ENCODE measurements at places on chromosomes 6 and 20. TPM values are rescaled to one million over a fixed set of nuclear protein-coding genes. Genes with fewer than 3 reads are reported as not detected.

SLC32A1 gene
- total RNA-seq = 3.4 TPM

SLC22A3 gene
- total RNA-seq = 0.18 TPM

SPEF1 gene
- 0.23 TPM for total RNA-seq

GRCh38 chr6:6346427-6347023 lies 26.1 kb upstream of the F13A1 start:
- no peak overlapping the region for H3K27ac ChIP-seq
- H3K4me3 ChIP-seq = no peak overlapping the region
- no peak for DNase-seq
- H3K36me3 ChIP-seq = no peaks in the 10 kb centered on the region

- H3K4me3 ChIP-seq = no peak overlapping the region
- no peaks in the 10 kb centered on the region for H3K36me3 ChIP-seq
- H3K27ac ChIP-seq = no peak overlapping the region
- DNase-seq = no peak
These were observed 413.7 kb upstream of the SULF2 start for GRCh38 chr20:48198929-48199451.

- peaks cover 12% of the 10 kb centered on the region for H3K36me3 ChIP-seq
- H3K27ac ChIP-seq = peak overlapping the region; percentile 90
- peaks cover 5% of the 10 kb centered on the region for H3K27me3 ChIP-seq
- peaks cover 51% of the 10 kb centered on the region for H3K4me1 ChIP-seq
These were observed 124.1 kb upstream of the NEDD9 start for GRCh38 chr6:11356404-11357155.

DNA sequence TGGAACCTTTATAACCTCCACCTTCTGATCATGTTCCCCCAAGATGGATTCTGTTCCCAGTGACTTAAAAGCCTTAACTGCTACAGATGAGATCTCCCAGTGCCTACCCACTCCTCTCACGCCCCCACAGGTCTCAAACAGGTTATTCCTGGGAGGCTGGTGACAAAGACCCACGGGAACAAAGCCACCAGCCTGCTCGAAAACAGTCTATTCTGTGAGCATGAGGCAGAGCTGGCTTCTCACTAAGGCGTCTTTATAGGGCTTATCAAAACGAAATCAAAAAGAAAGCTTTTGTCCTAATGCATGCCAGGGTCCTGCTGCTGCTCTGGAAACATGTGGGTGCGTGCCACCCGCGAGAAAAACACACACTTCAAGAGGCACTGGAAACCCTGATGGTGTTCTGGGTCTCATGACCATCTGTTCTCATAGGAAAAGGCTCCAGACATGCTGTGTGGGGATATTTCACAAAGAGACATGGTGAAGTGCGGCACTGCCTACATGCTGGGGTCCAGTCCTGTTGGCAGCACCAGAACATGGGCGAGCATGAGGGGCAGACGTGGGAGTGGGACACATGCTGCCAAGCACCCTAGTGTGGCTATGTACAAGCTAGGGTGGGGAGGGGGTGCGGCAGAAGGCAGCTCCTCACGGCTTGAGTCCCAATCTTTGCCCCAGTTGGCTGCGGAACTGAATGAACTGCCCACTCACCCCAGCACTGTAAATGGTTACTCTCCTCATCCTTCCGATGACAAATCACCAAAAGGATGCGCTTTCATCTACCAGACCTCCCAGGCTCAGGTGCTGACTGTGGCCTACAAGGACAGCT lies 2.1 kb downstream of the FKBP1A start:
- H3K27me3 ChIP-seq = peaks cover 17% of the 10 kb centered on the region
- H3K27ac ChIP-seq = peak overlapping the region; percentile 82
- H3K4me1 ChIP-seq = peaks cover 84% of the 10 kb centered on the region

DNA sequence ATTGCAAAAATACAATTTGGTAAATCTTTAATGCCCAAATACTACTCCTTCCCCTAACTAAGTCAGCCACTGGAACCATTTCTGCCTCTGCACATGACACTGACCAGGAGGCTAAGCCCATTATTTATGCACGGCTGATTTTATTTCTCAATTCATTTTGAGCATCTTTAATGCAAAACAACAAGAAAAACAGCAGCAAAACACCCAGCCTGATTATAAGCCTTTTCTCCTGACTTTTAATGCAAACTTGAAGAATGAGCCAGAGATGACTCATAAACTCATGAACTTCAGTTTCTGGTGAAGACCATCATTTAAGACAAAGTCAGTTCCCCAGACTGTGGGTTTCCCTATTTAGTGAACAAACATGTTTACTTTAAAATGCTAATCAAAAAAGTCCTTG lies 51.6 kb downstream of the CYP24A1 start:
- H3K36me3 ChIP-seq = no peaks in the 10 kb centered on the region
- H3K4me1 ChIP-seq = no peaks in the 10 kb centered on the region
- H3K27me3 ChIP-seq = peaks cover 2% of the 10 kb centered on the region
- no peak overlapping the region for H3K27ac ChIP-seq
- DNase-seq = no peak

DNA sequence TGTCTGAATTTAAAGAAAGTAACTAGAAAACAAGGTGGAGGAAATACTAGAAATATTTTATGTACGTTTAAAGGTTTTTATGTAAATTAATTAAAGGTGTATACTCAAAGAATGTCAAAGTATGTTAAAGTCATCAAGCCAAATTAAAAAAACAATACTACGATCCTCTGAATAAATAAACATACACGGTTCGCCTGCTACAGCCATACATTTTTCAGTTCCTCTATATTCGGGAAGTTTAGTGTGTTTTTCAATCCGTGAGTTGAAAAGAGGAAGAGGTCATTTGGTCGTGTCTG lies 626 bp downstream of the STX7 start:
- peak overlapping the region; percentile 89 for H3K27ac ChIP-seq
- peaks cover 6% of the 10 kb centered on the region for H3K36me3 ChIP-seq
- no peak for DNase-seq
- peaks cover 12% of the 10 kb centered on the region for H3K4me1 ChIP-seq
- no peaks in the 10 kb centered on the region for H3K27me3 ChIP-seq

DNA sequence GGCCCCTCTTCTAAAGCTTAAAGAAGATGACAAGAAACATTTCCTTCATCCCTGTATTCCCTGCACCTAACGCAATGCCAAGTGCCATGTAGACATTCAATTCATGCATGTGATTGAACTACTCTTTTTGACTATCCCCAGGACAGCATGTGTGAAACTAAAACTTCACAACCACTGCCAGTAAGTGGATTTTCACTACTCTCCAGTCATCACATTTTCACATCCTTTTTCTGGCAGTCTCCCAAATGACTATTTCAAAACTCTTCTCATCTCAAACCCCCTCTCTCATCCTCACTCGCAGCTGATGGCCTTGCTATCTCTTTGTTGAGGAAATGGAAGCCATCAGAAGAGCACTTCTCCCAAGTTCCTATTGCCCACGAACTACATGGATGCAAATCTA lies 122.6 kb downstream of the OPRM1 start:
- peaks cover 2% of the 10 kb centered on the region for H3K27me3 ChIP-seq
- no peak overlapping the region for H3K4me3 ChIP-seq
- peaks cover 17% of the 10 kb centered on the region for H3K36me3 ChIP-seq
- no peak for DNase-seq
- H3K27ac ChIP-seq = no peak overlapping the region

DNA sequence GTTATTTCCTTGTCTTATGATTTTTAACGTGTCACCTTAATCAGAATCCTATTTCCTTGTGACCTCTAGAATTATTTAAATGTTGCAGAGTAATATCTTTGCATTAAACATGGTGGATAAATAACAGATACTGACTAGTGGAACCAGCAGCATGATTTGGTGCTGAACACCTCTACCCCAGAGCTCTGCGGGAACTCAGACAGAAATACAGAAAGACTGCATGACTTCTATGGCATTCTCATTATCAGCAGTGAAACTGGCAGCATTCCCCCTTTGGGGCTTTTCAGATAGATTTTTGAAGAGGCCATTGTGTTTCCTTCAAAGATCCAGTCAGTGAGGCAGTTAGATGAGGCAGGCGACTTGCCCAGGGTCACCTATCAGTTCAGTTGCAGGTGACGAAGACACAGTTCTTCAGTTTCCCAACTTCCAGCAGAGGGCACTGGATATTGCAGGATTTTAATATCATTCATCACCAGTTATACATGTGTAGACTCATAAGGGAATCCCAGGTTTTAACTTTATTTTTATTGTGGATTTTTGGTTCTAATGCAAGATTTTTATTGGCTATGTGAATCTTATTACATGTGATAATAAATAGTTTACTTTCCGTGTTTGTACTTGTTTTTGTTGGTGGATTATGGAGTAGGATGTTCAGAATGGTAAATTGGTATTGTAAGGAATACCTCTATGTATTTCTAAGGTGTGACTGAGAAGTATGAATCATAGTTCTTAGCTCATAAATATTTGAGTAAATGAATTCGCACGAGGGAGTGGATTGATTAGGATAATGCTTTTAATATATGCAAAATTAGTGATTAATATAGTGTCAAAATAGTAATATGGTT lies 81.3 kb downstream of the AFDN start:
- peaks cover 26% of the 10 kb centered on the region for H3K36me3 ChIP-seq
- DNase-seq = no peak
- H3K4me1 ChIP-seq = no peaks in the 10 kb centered on the region
- H3K4me3 ChIP-seq = no peak overlapping the region
- peaks cover 3% of the 10 kb centered on the region for H3K27me3 ChIP-seq
- no peak overlapping the region for H3K27ac ChIP-seq

GRCh38 chr20:32583581-32584070 lies 1.5 kb downstream of the NOL4L start:
- H3K4me1 ChIP-seq = peaks cover 9% of the 10 kb centered on the region
- DNase-seq = peak; percentile 29
- H3K27ac ChIP-seq = no peak overlapping the region
- H3K27me3 ChIP-seq = peaks cover 26% of the 10 kb centered on the region
- no peaks in the 10 kb centered on the region for H3K36me3 ChIP-seq

DNA sequence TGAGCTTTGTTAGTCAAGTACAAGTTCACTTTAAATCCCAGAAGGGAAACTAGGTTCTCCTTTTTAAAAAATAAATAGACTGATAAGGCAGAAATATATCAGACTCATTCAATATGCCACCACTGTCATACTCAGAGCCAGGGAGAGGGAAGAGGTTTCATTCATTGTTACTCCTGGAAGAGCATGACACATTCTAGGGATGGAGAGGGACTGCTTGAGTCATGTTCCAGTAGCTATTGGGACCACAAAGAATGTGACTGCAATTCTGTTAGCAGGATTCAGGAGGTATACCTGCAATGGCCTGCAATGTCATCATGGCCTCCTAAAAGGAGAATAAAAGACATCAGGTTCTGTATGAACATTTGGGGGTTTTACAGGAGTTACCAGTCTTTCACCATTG lies 167.6 kb downstream of the TFAP2B start:
- no peaks in the 10 kb centered on the region for H3K27me3 ChIP-seq
- no peak for DNase-seq
- H3K27ac ChIP-seq = no peak overlapping the region
- H3K36me3 ChIP-seq = no peaks in the 10 kb centered on the region

- no peak for DNase-seq
- H3K36me3 ChIP-seq = peaks cover 4% of the 10 kb centered on the region
- H3K4me3 ChIP-seq = no peak overlapping the region
These were observed 2.3 kb upstream of the GMDS start for GRCh38 chr6:2247664-2248063.

DNA sequence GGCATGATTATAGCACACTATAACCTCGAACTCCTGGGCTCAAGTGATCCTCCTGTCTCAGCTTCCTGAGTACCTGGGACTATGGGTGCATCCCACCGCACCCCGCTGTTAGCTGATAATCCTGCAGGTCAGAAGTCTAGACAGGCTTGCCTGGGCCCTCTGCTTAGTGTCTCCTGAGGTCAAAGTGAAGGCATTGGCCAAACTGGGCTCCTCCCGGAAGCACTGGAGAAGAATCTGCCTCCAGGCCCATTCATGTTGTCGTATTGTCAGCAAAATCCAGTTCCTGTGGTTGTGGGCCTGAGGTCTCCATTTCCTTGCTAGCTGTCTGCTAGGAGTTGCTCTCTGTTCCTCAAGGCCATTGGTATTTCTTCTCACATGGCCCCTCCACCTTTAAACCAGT lies 6.3 kb upstream of the MROH8 start:
- no peak overlapping the region for H3K4me3 ChIP-seq
- H3K4me1 ChIP-seq = peaks cover 5% of the 10 kb centered on the region
- H3K27ac ChIP-seq = peak overlapping the region; percentile 31

DNA sequence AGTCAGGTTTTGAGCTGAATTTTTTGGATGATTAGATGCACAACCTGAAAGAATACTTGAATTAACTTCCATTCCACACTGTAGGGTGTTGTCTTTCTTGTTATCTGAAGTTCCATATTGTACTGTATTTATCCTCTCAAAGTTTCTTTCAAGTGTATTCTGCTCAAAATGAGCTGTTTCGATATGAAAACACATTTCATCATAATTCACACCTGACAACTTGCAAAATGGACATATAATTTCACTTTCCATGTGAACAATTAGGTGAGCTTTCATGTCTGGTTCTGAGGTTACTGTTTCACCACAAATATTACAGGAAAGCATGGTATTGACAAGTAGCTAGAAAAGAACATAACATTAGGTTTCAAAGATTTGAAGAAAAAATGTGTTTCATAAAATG lies 1.7 kb downstream of the ZUP1 start:
- H3K27me3 ChIP-seq = no peaks in the 10 kb centered on the region
- no peaks in the 10 kb centered on the region for H3K36me3 ChIP-seq
- no peak overlapping the region for H3K4me3 ChIP-seq

DNA sequence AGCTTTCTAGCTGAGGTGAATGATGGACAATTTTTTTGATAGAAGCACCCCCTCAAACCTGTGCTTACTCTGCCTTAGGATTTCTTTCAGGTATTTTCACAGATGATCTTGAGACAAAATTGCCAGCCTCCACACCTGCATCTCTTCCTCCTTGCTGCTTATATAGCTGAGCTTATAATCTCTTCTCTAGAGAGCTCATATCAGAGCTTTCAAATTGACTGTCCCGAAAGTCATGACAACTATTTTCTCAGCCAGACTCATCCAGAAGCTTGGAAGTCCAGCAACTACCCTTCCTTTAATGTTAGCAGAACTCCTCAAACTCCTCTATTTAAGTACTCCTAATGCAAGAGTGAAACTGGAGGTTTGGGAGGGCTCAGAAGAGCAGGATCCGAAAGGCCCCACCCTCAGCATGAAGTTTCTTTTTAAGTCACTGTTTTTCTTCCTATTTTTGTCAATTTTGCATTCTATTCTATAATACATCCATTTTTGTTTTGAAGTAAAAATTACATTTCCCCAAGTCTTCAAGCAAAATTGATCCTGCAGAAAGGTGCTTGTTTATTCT lies 12.7 kb downstream of the CGA start:
- no peak overlapping the region for H3K27ac ChIP-seq
- no peaks in the 10 kb centered on the region for H3K4me1 ChIP-seq
- no peak for DNase-seq
- H3K27me3 ChIP-seq = no peaks in the 10 kb centered on the region

DNA sequence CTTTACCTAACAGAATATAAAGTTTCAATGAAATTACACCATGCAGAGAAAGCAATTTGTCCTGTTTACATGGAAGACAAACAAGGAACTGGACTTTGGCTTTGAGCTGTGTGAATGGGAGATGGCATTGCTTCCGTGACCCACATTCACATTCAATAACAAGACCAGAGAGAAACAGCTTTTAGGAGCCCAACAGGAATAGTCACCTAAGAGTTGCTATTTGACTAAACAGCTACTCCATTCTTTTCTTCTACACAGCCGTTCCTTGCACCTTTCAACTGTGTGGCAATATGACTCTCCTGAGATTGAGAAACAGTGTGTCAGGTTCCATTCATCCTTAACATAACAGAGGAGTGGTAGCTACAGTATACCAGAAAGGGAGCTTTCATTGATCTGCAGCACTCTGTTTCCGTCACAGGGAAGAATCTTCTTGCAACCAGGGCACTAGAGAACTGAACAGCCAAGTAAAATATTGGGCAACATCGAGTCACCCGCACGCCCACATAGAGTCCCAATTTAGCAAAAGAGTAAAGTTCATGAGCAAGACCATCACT lies 355.1 kb downstream of the HAO1 start:
- no peak overlapping the region for H3K27ac ChIP-seq
- H3K27me3 ChIP-seq = peaks cover 2% of the 10 kb centered on the region
- no peak overlapping the region for H3K4me3 ChIP-seq
- H3K36me3 ChIP-seq = no peaks in the 10 kb centered on the region
- H3K4me1 ChIP-seq = no peaks in the 10 kb centered on the region
